Activated naive CD4-positive, alpha-beta T cell treated with Interleukin-2 at 50 U/mL for 16 hours (primary cell): ENCODE measurements at places on chromosomes 2 and 18.

DNA sequence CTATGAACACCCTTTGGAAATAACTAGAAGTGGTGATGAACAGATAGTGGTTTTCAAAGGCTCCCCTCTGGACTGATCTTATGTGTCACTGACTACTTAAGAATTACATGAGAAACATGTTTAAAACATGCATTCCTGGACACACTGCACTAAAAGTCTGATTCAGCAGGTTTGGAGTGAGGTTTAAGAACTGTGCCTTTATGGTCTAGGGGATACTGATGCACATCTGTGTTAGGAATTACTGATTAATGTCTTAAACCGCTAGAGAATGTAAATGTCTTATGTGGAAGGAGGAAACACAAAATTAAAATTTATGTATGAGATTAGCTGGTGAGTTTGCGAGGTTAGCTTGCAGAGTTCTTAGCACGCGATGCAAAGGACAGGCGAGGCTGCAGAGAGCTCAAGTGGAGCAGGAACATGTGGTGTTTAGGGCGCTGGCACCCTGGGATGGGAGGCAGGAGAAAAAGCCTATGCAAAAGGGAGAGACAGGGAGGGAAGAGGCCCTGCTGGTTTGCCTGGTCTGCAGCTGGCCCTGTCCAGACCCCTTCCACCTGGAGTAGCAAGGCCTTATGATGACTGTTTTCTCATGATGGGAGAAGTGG, 11.7 kb downstream of the SH3YL1 start:
- DNase-seq: no peak

- DNase-seq: no peak
Observed at GRCh38 chr2:11998626-11999378, 252.4 kb downstream of the LPIN1 start.

GRCh38 chr2:195575879-195576401, 81.1 kb upstream of the SLC39A10 start:
- no peak for DNase-seq

DNA sequence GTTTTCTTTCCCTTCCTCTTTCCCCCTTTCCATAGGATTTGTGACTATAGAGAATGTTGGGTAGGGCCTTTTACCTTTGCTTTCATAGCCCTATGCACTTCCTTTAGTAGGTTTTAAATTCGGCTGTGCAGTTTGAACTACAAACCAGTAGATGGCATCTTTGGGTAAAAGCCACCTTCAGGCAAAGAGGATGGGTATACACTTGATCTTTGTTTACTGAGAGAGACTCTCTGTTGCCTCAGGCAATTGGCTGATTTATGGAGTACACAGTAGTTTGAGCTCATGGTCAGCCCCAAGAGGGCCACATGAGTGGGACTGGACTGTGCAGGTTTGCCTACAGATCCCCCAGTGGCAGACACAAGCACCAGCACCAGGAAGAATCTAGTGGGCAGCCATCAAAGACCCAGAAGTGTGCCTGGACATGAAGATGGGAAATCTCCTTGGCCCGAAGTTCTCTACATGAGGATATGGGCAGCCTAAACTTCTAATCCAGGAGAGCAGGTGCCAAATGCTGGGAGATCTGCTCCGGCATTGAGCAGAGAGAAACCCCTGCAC, 1304.3 kb upstream of the DDX18 start:
- DNase-seq: no peak

DNA sequence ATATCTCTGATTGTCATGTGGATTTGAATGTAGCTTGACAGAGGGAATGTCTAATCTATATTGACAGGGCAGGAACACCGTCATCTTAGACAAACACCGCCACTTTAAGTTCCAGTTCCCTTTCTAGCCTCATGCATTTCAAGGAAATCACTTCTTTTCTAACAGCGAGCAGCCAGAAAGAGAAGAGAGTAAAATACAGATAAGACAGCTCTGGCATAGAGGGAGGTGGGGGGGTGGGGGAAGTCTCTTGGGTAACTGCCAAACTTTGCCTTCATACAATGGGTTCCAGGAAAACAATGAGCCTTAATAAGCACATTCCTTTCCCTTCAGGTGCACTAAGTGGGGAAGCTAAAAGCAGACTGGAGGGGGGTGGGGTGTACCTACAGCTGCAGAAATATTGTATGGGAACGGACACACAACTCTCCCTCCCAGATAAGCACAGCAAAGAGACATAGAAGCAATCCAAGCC, 37.2 kb downstream of the CASP10 start:
- no peak for DNase-seq
